ENCODE measurements at places on chromosomes 7 and 10.

- DNase-seq, result no peak
These were observed 1.1 kb downstream of the ENTPD1 start for GRCh38 chr10:95756809-95757684.

- DNase-seq, result no peak
These were observed 45.4 kb downstream of the PAX2 start for GRCh38 chr10:100790761-100791208.

- peak; percentile 7 for DNase-seq
These were observed 39.9 kb downstream of the TOMM7 start for GRCh38 chr7:22782616-22783232.

- no peak for DNase-seq
These were observed 13.2 kb downstream of the ARHGAP19 start for GRCh38 chr10:97279121-97279815.

DNA sequence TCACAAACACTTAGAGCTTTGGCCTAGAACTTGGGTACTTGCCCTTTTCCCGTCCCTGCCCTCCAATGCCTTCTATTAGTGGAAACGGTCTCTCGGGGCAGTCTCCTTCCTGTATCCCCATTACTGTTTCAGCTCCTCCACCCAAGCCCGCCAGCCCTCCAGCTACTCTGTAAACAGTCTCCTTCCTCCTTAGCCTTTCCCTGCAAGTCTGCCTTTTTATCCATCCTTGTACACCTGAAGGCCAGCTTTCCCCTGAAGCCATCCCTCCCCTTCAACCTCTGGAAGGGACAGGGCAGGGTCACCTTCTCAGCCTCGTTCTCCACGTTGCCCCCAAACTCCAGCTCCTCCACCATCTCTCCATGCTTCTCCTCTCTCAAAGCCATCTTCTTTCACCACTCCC lies 108.1 kb upstream of the ZNF746 start:
- no peak for DNase-seq
